Epithelial cell of proximal tubule (primary cell): ENCODE measurements at places on chromosomes 1 and 21. TPM values are rescaled to one million over a fixed set of nuclear protein-coding genes. Genes with fewer than 3 reads are reported as not detected.

Gene ATP6V1G3
- not detected in 2 replicates for total RNA-seq

GRCh38 chr1:219826290-219826689, 102.1 kb downstream of the SLC30A10 start:
- DNase-seq = no peak

GRCh38 chr1:231194476-231194842, 32.6 kb downstream of the TRIM67 start:
- no peak for DNase-seq

GRCh38 chr1:156641761-156642264, at the start of gene BCAN:
BCAN (plus strand) TSS chr1:156642117; CDS start chr1:156646055, 3,938 bp downstream.
- DNase-seq = no peak

DNA sequence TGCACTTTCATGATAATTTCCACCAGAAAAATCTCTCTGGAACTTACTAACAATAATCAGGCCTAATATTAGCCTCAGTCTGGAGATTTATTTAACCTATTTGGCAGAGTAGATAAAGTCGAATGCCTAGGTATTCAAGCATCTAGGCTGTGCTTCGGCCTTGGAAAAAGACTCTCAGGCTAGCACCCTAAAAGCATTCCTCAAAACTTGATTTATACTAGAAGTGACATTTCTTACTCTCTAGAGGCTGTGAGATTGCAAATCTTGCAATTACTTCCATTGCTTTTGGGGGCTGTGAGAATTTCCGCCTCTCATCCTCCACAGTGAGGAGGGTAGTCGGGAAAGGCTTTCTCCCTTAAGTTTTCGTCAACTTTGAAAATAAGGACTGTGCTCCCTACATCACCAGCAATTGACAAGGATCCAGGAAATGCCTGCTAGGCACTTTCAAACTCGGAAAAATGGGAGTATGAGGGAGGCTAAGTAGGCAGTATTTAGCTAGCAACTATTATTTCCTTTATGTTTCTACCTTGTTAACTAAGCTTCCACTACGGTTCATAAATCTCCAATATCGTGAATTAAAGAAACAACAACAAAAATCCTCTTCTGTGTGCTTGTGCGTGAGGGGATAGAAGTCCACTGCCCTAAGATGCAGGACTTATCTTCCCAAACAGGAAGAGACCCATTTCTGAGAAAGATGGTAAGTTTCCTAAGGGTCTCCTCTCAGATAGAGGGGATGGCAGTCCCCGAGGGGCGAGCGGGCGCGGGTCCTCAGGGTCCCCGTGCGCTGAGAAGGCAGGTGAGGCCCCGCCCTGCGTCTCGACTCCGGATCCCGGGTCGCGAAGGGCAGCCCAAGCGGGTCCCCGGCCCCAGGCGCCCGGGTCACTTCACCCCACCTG, 1.1 kb upstream of the LMO4 start:
- no peak for DNase-seq

Gene PIGR
- 0.06 TPM in 1 of 2 replicates, not detected in the other for total RNA-seq

GRCh38 chr1:170704256-170704655, 40.3 kb downstream of the PRRX1 start:
- DNase-seq = no peak

GRCh38 chr1:209662879-209663327, 10.7 kb upstream of the LAMB3 start:
- no peak for DNase-seq

Gene TYW3
- total RNA-seq = 11.4 and 12.9 TPM in 2 replicates

- no peak for DNase-seq
These were observed 81.2 kb downstream of the WDR4 start for GRCh38 chr21:42798106-42798505.

Gene SIM2
- 22.3 and 23.2 TPM in 2 replicates for total RNA-seq

- no peak for DNase-seq
These were observed 35.0 kb upstream of the AGO1 start for GRCh38 chr1:35847935-35848565.

Gene PTPN7
- total RNA-seq = 0.06 TPM in 1 of 2 replicates, not detected in the other

DNA sequence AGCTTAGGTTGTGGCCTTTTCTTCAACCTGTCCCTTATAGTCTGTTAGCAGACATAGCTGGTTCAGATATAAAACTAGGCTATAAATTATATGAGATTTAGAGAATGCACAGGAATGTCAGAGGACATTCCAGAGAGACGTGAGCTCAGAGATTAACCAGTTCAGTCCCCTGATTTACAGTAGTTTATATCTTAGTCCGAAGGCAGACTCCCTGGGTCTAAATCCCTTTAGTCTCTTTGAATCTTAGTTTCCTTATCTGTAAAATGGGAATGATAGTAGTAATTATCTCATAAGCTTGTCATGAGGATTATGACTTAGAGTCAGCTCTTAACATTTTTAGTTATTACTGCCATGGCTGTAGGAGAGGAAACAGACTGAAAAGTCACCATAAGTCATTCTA, 45.5 kb upstream of the PLXNA2 start:
- DNase-seq = no peak

Gene RNU1-3
- under 0.01 TPM in 2 replicates for total RNA-seq

DNA sequence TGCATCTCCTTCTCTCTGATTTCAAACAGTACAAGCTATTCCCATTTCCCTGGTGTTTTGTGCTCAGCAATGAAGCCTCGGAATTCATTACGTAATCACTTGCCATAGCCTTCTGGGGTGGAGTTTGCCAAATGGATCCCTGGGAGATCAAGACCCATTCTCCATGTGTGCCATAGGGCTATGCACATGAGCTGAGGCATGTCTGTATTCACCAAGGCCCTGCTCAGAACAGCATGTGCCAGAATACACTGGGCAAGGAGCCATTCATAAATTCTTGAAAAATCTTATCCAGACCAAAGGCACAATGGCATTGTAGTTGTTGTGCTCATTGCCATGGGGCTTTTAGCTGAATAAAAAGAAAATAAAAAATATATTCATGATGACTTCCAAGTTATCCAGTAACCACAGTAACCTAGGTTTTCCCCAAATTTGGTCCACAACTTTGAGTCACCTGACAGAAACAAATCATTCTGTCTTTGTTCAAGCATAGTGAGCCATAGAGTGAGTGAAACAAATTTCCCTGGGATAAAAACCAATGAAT, 53.0 kb downstream of the CRB1 start:
- peak; percentile 87 for DNase-seq

Gene FCGR3B
- total RNA-seq = not detected in 2 replicates

Gene MX2
- total RNA-seq = 0.07 and 0.12 TPM in 2 replicates

GRCh38 chr1:61428146-61428545, 296.8 kb downstream of the TM2D1 start:
- DNase-seq = no peak

Gene FGGY
- total RNA-seq = 3.2 and 24.3 TPM in 2 replicates

- no peak for DNase-seq
These were observed 35.5 kb downstream of the LRRC3 start for GRCh38 chr21:44490816-44491215.

DNA sequence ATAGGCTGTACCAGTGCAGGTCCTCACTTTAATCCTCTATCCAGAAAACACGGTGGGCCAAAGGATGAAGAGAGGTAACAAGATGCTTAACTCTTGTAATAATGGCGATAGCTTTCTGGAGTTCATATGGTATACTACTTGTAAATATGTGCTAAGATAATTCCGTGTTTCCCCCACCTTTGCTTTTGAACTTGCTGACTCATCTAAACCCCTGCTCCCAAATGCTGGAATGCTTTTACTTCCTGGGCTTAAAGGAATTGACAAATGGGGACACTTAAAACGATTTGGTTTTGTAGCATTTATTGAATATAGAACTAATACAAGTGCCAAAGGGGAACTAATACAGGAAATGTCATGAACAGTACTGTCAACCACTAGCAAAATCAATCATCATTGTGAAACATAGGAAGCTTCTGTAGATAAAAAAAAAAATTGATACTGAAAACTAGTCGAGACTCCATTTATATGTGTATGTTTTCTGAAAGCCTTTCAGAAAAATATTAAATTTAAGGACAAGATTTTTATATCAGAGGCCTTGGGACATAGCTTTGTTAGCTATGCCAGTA, 7.0 kb downstream of the SOD1 start:
- no peak for DNase-seq

Gene CHI3L2
- total RNA-seq = not detected in 2 replicates

DNA sequence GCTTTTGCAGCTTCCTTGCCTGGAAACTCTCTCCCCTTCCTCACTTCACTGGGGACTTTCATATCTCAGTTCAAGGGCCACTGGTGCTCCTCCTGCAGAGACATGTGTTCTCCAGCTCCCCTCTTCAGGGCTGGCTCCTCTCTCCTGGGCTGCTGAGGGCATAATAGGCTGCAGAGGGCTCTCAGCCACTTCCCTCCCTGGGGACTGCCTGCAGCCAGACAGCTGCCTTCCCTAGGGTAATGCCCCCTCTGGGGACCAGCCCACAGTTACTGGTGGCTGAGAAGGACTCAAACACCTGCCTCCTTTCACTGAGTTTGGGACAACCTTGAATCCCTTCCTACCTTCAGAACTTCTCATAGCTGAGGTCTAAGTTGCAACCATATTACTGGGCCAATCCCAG, 104.8 kb upstream of the POU3F1 start:
- DNase-seq = no peak

GRCh38 chr1:109476825-109477224, 6.9 kb upstream of the ATXN7L2 start:
- no peak for DNase-seq

GRCh38 chr1:91732291-91733107, 153.5 kb downstream of the TGFBR3 start:
- peak; percentile 94 for DNase-seq

- no peak for DNase-seq
These were observed 738.7 kb downstream of the LTN1 start for GRCh38 chr21:28253961-28254360.

Gene NUP210L
- not detected in 2 replicates for total RNA-seq

DNA sequence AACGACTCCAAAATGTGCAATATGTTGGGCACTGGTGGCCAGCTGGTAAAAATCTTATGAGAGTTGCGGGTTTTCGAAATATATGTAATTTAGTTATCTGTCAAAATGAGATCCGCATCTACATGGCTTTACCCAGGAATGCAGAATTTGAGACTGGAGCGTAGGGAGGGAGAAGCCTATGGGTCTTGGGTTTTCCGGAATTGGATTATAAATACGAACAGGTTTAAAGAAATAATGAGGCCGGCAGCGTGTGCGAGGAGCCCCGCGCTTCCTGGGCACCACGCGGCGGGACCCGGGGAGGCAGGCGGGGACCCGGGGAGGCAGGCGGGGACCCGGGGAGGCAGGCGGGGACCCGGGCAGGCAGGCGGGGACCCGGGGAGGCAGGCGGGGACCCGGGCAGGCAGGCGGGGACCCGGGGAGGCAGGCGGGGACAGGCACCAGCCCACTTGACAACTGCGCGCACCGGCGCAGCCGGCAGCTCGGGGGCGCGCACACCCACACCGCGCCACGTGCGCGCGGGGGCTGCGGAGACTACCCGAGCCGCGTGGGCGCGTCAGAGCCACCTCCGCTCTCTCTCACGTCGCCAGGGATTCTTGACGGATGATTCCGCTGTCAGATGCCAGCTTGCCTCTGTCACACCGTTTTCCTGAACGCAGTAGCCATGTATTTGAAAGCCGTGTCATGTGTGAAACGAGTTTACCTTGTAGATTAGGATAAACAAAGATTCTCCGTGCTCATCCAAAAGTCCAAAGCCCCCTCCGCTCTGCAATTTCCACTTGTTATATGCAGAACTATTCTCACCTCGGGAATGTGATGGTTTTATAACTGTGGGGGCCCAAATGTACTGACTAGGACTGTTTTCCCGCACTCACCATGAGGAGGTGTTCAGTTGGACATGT, 54.3 kb upstream of the HNRNPU start:
- DNase-seq = no peak

GRCh38 chr1:101697072-101697471, 299.7 kb downstream of the OLFM3 start:
- DNase-seq = no peak

- no peak for DNase-seq
These were observed 4.1 kb downstream of the SNX27 start for GRCh38 chr1:151615711-151616504.

GRCh38 chr1:34418166-34418565, 241.5 kb downstream of the C1orf94 start:
- no peak for DNase-seq

- no peak for DNase-seq
These were observed 2.4 kb downstream of the SELE start for GRCh38 chr1:169731446-169731845.

Gene DISP3
- total RNA-seq = 0.22 and 0.29 TPM in 2 replicates

GRCh38 chr1:115090540-115090939, 1.2 kb upstream of the TSPAN2 start:
- DNase-seq = no peak

DNA sequence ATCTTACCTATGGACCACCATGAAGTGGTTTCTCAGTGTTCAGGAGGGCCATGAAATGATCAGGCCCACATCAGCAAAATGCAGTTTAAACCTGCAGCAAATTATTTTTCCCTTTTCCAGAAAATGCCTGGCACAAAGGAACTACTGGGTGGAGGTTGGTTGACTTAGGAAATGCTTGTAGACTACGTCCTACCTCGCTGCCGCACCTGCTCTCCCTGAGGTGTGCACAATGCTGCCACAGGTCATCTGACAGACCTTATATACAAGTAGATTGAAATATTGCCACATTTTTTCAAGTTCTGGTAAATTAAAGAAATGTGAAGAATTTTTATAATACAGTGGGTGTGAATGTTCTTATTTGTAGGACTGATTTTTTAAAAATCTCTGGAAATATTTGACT, 166.7 kb upstream of the PDE4B start:
- no peak for DNase-seq

GRCh38 chr1:214537219-214537618, 14.2 kb downstream of the PTPN14 start:
- DNase-seq = no peak

DNA sequence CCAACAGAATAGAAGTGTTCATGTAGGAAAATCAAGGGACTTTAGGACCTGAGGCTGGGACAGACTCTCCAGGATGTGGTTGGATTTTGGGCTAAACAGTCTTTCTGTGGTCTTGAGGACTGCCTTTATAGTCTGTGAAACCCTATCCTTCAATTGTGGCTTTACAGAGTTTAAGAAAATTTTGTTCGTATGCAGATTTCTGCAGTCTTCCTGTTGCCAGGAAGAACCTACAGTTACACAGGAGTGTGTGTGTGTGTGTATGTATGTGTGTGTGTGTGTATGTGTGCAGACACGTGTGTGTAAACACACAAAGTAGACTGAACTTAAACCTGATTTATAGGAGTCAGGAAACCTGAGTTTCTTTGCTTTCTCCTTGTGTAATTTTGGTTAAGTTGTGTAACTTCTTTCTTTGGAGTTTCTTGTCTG, 22.8 kb downstream of the NEK7 start:
- DNase-seq = no peak

Gene KIF2C
- 72.8 and 88.2 TPM in 2 replicates for total RNA-seq

DNA sequence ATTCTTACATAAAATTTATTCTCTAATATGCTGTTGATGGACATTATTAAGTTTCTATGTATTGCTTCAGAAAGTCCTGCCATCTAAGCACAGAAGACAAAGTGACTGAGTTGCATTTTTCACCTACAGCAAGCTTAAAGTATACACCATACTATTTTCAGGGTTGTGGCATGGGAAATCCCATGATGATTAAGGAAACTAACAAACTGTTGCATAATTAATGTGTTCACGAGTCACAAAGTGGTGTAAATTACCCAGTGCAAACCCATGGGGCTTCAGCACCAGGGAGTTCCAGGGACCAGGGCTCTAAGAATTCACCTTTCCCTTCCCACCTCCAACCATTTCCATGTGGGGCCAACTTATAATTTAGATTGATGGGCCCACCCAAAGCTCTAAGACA, 81.9 kb upstream of the NR5A2 start:
- DNase-seq = no peak

Gene HES4
- total RNA-seq = 141 and 193 TPM in 2 replicates

- DNase-seq = peak; percentile 80
These were observed 3.6 kb upstream of the RASSF5 start for GRCh38 chr1:206503591-206504362.

- no peak for DNase-seq
These were observed 417.3 kb downstream of the USH2A start for GRCh38 chr1:216005916-216006315.

- no peak for DNase-seq
These were observed 1.7 kb upstream of the WNT9A start for GRCh38 chr1:227949341-227949921.
